ENCODE measurements at places on chromosomes 1 and 21. TPM values are rescaled to one million over a fixed set of nuclear protein-coding genes. Genes with fewer than 3 reads are reported as not detected.

DNA sequence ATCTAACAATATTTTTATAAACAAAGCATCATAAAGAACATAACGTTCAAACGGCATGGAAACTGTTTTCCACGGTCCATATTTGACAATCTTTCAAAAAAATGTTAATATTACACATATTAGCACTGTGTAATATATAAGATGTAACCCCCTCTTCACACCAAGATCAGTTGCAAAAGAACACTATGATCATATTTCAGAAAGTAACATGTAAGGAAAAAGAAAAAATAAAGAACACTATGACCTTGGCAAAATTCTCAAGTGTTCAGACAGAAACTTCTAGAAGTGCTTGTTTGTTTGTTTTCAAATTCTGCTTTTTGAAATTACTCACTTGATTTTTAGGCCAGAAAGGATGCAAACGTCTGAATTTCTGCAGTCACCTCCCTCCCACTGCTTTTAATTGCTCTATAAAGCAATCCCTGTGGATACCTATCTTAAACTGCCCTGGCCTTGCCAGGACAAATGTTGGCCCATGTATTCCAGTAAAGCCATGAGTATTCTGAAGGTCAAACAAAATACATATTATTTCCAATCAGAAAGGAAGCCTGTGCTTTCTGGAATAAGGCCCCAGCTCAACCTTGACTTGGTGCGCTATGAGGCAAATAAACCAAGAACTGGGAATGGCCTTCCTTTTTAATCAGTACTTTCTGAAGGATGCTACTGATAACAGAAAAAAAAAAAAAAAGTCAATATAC is 68.6 kb downstream of the TGFBR3 start:
- peak; percentile 50 for DNase-seq
- no peak overlapping the region for H3K4me3 ChIP-seq
- H3K36me3 ChIP-seq = no peaks in the 10 kb centered on the region
- no peaks in the 10 kb centered on the region for H3K27me3 ChIP-seq

- H3K27me3 ChIP-seq = no peaks in the 10 kb centered on the region
- no peak overlapping the region for H3K4me3 ChIP-seq
- no peaks in the 10 kb centered on the region for H3K36me3 ChIP-seq
- DNase-seq = no peak
- no peak overlapping the region for H3K27ac ChIP-seq
Measured at GRCh38 chr1:215772151-215772550, 205.0 kb downstream of the KCTD3 start.

- H3K4me1 ChIP-seq = no peaks in the 10 kb centered on the region
- no peak overlapping the region for H3K4me3 ChIP-seq
Measured at GRCh38 chr1:168783458-168784210, 54.6 kb upstream of the DPT start.

Gene SPRR2A
- not detected for total RNA-seq
